ENCODE measurements at places on chromosomes 6 and 20.

DNA sequence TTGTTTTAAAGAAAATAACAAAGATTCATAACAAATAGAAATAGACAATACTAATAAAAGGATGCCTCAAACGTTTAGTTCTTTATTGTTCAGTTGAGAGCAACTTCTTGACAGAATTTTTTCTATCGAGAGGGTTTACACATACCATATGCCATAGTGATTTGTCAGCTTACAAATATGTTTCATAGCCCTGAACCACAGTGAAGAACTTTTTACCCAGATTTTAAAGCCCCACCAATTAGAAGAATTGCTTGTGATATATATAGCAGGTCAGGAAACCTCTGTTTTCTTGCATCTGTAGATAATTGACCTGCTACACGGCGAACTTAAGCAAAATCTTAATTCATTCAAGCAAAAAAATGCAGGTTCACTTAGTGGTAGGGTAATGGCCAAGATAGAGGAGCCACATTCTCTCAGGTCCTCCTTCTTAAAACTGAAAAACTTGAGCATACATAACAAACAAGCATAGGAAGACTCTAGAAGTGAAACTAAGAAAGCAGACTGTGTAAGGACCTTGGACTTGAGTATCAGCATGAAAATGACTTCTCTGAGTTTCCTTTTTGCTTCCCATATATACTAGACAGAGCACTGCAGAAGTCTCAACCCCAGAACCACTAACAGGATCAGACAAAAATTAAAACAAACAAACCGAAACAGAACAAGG, 39.5 kb downstream of the CRISP1 start:
- DNase-seq = no peak

DNA sequence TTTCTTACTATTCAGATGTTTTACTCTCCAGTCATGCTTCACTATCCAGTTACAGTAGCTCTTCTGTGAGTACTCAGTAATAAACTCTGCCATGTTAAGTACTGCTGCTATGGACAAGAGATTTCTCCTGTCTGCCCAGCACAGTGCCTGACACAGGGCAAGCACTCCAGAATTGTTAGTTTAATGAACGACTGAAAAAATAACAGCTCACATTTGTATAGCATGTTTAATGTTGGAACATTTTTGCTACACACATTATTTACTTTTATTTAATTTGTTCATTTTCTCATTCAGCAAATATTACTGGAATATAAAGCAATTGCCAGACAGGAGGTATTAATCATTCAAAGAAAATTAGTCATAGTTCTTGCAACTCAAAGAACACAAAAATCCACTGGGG, 142.6 kb upstream of the HMGN3 start:
- no peak for DNase-seq

- no peak for DNase-seq
Measured at GRCh38 chr6:129350278-129350677, 359.7 kb downstream of the ARHGAP18 start.

DNA sequence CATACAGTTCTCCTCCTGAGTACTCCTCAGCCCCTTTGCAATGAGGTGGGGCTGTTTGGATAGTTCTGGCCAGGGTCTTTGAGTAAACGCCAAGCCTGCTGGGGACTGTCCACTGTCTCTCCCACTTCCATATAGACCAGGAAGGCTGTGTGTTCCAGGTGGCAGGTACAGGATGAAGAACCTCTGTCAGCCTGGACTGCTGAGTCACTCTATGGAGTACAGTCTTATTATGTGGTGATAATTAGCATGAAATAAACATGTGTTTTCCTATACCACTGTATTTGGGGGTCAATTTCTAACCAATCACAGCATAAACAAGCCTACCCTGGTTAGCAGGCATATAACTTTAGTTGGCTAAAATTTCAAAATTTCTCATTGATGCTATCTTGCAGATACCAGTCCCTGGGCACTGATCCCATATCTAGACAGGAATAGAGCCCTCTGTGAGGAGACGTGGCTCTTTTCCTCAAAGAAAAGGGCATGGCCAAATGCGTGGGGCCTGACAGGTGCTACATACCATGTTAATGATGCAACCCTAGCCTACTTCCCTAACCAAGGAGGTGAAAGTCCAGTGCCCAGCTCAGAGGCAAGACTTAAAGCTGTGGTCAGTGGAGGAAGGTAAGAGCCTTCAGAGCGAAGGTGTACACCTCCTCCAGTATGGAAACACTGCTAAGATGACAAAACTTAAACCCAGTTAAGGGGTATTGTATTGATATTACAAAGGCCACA, 4.5 kb upstream of the ALDH8A1 start:
- no peak for DNase-seq

DNA sequence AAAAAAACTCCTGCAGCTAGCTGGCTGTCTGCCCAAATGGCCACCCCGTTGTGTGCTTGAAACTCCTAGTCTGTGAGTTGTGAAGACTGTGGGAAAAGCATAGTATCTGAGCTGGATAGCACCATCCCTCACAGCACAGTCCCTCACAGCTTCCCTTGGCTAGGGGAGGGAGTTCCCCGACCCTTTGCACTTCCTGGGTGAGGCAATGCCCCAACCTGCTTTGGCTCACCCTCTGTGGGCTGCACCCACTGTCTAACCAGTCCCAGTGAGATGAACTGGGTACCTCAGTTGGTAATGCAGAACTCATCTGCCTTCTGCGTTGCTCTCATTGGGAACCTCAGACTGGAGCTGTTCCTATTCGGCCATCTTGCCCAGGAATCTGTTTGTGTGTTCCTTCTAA, 260.6 kb upstream of the STXBP5 start:
- DNase-seq = no peak

GRCh38 chr20:33124994-33125393, 43.0 kb upstream of the BPIFA2 start:
- DNase-seq = no peak

GRCh38 chr6:148971031-148971927, 224.4 kb downstream of the UST start:
- DNase-seq = no peak

DNA sequence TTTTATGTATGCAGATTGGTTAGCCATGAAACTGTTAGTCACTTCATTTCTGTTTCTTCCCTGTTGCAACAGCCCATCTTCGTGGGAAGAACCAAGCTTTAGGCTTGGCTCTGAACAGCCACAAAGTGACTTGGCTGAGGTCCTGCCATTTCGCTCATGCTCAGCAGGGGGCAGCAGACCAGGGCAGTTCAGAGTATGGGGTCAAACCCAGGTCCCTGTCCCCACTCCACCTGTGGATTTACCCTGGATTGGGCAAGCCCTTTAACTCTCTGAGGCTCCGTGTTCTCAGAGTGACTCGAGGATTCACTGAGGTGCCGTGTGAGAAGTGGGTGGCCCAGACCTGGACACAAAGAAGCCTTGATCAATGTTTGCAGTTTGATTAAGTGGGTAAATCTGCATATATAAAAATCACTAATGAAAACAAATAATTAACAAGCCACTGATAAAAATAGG, 19.8 kb upstream of the MAP1LC3A start:
- no peak for DNase-seq

- DNase-seq = peak; percentile 99
Measured at GRCh38 chr20:25237610-25238318, 10.1 kb upstream of the PYGB start.

DNA sequence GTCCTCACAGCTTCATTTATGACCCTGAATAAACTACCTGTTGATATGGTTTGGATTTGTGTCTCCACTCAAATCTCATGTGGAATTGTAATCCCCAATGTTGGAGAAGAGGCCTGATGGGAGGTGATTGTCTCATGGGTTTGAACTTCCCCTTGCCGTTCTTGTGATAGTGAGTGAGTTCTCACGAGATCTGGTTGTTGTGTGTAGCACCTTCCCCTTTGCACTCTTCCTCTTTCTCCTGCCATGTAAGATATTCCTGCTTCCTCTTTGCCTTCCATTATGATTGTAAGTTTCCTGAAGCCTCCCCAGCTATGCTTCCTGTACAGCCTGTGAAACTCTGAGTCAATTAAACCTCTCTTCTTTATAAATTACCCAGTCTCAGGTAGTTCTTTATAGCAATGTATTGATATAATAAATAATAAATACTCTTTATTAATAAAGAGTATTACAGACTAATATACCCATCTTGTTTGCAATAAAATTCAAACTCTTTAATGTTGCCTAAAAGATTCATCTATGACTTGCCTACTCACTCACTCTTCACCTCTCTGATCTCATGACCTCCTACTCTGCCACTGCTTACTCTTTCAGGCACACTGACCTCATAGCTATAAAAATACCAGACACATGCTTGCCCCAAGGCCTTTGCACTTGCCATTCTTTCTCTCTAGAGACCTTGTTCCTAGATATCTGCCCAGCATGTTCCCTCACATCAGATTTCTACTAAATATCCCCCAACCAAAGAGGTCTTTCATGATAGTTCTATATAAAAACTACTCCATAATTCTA, 256.4 kb upstream of the MARCKS start:
- DNase-seq = no peak

DNA sequence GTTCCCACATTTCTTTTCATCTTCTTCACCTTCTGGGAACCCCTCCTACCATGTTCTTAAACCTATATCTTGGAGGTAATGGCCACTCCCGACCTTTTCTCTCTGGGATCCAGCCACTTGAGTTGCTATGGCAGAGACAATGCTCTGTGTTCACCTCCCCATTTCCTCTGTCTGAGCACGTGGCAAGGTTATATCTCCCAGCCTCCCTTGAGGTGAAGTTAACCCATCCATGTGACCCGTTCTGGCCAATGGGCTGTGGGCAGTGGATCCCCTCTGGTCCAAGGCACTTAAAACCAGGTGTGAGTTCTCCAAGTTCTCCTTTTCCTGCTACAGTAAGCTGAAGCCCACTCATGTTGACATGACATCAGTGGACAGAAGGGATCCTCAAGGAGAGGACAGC, 261.4 kb downstream of the LRFN2 start:
- DNase-seq = no peak

GRCh38 chr20:63828951-63829350, 2.1 kb downstream of the ZBTB46 start:
- no peak for DNase-seq

- no peak for DNase-seq
Measured at GRCh38 chr6:166633732-166634535, 6.9 kb upstream of the RPS6KA2 start.

GRCh38 chr6:14423330-14423729, 305.8 kb downstream of the CD83 start:
- no peak for DNase-seq

- DNase-seq = no peak
Measured at GRCh38 chr6:111875741-111876140, 2.5 kb upstream of the FYN start.

DNA sequence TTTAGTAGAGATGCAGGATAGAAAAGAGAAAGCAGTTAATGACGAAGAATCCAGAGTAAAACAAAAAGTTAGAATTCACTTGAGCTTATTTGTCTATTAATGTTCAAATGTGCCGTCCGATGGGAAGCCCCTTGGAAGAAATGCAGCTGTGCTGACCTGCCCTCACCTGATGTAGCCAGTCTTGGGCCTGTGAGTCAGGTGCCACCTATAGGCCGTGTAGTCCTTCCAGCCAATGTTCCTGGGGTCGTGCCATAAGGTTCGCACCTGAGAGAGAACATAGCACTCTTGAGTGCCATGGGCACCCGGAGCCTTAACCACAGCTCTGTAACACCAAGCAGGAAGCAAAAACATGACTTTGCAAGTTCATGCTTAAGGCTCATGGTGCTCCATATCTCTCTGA, 32.4 kb downstream of the THBS2 start:
- no peak for DNase-seq

DNA sequence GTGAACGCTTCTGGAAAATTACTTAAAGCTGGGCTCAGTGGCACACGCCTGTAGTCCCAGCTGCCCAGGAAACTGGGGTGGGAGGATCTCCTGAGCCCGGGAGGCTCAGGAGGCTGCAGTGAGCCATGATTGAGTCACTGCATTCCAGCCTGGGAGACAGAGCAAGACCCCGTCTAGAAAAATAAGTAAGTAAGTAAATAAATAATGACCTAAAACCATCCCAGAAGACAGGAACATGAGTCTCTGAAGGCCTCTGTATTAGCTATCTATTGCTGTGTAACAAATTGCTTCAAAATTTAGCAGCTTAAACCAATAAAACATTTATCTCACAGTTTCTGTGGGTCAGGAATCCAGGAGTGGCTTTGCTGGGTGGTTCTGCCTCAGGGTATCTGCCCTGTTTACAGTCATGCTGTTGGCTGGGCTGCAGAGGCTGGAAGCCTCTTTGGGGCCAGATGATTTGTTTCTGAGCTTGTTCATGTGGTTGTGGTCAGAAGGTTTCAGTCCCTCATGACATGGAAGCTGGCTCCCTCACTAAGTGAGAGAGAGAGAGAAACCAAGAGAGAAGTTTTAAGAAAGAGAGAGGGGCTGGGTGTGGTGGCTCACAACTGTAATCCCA, 48.4 kb upstream of the NCOA3 start:
- peak; percentile 76 for DNase-seq

DNA sequence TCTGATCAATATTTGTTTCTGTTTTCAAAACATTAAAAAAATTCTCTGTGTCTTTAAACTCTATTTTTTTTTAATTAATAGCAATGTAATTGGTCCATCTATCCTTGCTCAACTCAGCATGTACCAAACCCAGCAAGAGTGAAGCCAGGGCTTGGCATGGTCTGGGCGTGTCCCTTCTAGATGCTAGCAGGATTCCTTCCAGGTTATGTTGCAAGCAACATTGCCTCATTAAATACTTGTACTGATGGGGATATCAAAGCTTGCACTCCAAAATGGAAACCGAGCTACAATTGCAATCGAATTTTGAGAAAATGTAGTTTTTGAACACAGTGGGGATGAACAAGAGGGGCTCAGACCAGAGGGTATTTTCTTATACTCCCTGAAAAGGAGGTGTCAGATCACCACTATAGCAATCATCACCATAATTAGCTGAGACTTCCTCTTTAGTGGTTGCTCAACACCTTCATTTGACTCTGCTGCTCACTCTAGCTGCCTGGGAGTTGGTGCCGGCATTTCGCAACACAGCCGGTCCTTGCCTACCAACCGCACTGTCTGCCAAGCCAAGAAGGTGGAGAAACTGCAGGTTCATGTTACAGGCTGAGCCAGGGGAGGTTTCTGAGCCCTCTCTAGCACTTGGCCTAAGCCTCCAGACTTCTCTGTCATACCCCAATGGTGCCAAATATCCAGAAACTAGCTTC, 67.8 kb upstream of the RALGAPA2 start:
- DNase-seq = no peak

GRCh38 chr20:32685541-32686529, 12.1 kb upstream of the C20orf203 start:
- peak; percentile 78 for DNase-seq

GRCh38 chr6:166830185-166830890, 126.0 kb downstream of the RNASET2 start:
- no peak for DNase-seq

- peak; percentile 49 for DNase-seq
Measured at GRCh38 chr6:162750776-162751175, 23.0 kb downstream of the PACRG start.

DNA sequence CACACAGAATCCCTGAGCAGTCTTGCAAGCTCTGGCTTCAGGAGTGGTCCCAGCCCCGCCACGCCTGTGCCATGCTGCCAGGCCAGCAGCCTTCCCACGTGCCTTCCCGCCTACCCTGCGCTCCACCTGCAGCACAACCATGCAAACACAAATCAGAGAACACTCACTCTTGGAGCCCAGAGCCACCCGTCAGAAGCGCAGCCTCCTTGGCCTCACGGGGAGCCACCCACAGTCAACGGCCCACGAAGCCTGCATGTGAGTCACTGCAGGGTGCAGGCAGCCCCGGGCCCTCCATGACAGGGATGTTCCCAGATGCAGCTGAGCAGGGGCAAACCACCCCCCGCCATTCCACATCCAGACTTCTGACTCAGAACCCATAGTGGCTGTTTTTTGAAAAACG, 217.0 kb downstream of the DLL1 start:
- DNase-seq = no peak
